ENCODE measurements at places on chromosomes 16 and 17.

DNA sequence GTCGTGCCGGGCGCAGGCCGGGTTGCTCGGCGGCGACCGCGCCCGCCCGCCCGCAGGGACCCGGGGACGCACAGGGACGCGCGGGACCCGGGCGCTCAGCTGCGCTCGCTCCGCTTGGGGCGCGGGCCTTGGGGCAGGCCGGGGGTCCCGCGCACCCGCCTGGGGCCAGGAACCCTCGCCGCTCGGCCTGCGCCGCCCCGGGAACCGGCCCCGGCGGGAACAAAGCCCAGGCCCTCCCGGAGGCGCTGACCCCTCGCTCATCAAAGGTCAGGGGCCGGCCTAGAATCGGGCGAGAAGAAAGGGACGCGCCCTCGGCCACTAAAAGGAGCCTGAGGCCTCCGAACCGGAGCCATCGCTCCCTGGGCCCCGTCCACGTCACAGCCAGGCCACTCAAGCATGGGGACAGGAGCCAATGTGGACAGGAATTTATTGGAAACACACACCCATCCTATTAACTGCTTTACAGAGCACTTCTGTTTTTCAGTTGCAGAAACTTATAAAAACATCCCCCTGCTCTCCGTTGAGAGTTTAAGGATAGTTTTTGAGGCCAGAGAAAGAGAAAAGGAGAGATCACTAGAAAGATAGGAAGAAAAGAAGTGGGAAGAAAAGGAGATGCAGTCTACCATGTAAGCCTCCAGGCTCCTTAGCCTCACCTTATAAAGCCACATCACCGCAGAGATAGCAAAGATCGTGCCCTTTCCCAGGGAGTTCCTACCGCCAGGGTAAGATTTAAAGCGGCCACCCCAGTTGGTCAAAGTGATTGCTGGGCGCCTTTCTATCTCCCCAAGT lies 558 bp upstream of the ZFHX3 start:
- no peak for DNase-seq

DNA sequence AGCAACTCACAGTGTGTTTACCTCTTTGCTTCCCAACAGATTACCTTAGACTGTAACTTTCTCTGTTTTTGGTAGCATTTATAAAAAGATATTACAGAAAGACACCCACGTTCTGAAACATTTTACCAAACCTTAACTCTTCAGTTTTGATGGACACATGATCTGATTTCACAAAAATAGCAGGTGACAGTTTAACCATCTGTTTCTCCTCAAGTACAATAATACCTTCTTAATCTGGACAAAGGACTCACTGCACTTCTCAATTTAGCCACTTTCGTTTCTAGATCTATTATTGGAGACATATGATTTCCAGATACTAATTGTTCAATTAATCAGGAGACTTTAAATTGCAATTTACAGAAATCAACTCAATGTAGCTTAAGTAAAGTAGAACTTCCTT lies 703.8 kb upstream of the KIF2B start:
- DNase-seq = no peak

- DNase-seq = no peak
Observed at GRCh38 chr17:71084838-71085237, 915.5 kb downstream of the KCNJ2 start.

DNA sequence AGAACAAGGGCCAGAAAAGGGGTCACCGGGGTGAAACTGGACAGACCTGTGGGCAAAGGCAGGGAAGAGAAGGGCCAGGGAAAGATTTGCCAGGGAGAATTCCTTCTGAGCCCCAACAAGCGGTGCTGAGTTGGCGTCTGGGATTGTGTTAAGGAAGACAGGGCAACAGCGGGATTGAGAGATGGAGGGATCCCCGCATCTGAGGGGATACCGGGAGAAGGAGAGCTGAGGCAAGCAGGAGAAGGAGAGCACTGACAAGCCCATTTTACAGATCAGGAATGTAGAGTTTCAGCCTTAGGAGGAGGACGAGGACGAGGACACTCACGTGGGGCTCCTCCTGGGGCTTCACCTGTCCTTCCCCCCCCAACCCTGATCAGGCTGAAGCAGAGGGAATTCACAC lies 998 bp upstream of the ABCC3 start:
- no peak for DNase-seq

DNA sequence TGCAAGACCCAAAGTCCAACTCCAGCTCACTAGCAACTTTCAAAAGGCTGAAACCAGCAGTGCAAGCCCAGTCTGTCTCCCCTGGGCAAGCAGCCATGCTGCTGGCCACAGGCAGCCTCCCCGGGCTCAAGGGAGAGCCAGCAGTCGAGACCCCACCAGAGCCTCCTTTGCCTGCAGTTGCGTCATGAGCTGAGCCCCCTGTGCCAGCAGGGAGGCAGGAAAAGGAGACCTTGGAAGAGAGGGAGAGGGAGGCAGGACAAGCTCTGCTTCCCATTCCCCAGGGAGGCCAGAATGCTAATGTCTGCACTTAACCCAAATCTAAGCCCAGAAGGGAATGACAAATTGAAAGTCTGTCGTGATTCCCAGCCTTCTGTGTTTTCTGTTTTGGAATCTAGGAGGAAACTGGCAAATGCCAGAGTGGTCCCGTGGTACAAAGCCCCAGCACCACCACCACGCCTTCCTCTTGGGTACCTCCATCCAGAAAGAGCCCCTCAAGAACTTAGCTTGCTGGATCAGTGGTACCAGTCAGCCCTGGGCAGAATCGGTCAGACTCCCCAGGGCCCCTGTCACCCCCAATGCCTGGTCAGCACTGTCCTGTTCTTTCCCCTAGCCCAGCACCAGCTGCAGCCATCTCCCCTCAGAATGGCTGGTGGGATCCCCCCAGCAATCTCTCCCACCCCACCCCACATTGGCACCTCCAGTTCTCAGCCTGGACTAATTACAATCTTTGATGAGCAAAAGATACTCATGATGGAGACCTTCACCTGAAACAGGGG lies 99.3 kb upstream of the TNRC6C start:
- no peak for DNase-seq

DNA sequence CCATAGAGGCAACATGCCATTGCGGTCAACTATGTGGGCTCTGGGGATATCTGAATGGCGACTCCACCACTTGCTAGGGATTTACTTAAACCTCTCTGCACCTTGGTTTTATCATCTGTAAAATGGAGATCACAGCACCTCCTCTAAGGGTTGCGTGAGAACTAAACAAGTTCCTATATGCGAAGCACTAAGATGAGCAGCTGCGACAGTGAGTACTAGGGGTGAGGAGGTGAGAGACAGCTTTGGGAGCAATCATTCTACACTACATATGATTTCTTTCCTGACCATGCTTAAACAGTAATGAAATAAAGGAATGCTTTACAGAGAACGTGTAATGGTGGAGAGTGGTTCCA lies 61.4 kb downstream of the CREBBP start:
- DNase-seq = no peak

- no peak for DNase-seq
Observed at GRCh38 chr16:29978564-29979270, 5.0 kb downstream of the TAOK2 start.

DNA sequence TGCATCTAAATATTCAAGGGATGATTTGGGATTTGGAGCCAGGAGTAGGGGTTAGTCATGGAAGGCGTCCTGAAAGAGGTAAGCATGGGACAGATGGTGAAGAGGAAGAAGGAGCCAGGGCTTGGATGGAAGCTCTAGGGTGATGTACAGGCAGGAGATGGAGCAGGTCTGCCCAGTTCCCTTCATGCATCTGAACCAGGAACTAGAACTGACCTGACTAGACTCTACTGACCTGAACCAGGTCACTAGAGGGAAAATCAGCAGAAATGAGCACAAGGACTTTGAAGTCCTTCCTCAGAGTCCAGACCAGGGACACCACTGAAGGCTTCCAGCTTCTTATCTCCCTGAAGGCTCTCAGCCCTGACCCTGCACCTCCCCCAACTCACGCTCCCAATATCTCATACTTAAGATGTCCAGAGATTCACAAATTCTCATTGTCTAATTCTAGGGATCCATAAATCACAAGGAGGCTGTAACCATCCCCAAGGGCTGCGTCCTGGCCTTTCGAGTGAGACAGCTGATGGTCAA lies 8.3 kb downstream of the GSDMA start:
- DNase-seq = no peak

DNA sequence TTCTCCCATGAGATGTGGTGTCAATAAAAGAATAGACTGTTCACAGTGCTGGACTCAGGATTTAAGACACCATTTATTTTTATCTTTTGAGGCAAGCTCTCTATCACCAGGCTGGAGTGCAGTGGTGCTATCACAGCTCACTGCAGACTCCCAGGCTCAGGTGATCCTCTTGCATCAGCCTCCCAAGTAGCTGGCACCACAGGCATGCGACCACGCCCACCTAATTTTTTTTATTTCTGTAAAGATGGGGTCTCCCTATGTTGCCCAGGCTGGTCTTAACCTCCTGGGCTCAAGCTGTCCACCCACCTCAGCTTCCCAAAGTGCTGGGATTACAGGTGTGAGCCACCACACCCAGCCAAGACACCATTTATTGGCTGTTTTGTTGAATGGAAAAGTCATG lies 18.6 kb upstream of the DRG2 start:
- DNase-seq = no peak

- no peak for DNase-seq
Observed at GRCh38 chr16:13913374-13914292, 6.3 kb upstream of the ERCC4 start.

DNA sequence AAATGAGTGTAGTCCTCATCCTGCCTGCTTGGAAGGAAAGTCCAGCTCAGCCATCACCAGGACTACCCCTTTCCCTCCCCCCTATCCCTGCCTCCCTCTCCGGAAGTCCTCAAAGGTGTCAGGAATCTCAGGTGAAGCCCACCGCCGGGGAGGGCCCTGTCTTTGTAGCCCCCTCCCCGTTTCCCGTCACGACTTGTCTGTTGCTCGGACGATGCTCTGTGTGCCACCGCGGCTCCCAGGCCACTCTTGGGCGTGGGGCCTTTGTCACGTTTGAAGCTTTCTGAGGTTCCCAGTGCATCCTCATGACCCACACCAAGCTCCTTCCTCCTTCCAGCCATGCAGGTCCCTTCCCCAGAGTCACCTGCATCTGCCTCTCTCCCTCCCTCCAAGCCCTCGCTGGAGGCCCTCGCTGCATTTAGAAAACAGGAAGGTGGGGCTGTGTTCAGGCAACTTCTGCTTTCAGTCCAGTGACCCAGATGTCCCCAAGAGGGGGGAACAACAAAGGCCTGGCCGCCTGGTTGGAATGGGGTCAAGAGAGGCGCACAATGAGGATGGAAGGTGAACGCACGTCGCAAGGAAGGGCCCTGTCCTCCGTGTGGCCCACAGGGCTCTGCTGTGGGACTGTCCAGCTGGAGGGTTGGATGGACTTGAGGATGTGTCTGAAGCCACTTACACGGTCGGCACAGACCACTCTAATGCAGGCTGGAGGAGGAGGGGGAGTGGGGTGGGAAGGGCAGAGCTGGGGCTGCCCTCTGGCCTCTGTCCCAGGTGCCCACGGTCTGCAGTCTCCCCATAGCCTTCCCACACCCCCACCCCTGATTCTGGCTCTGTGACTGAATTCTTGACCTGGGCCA lies 59.9 kb downstream of the OR1D5 start:
- no peak for DNase-seq

GRCh38 chr16:1761751-1762150 lies 9.6 kb downstream of the NME3 start:
- DNase-seq = no peak

DNA sequence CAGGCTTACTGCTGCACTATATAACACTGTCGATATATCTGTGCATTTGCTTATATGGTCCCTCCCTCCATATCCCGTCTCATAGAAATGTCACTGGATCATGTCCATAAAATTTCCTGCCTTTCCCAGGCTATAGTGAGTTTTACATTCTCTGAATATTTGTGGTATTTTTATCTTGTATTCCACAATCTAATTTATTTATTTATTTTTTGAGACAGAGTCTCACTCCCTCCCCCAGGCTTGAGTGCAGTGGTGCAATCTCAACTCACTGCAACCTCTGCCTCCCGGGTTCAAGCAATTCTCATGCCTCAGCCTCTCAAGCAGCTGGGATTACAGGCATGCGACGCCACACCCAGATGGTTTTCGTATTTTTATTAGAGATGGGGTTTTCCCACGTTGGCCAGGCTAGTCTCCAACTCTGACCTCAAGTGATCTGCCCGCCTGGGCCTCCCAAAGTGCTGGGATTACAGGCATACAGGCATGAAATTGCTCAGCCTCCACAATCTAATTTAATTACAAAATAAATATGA lies 12.9 kb downstream of the TRIM37 start:
- DNase-seq = no peak

- DNase-seq = no peak
Observed at GRCh38 chr17:68512960-68513474, 787 bp downstream of the PRKAR1A start.

DNA sequence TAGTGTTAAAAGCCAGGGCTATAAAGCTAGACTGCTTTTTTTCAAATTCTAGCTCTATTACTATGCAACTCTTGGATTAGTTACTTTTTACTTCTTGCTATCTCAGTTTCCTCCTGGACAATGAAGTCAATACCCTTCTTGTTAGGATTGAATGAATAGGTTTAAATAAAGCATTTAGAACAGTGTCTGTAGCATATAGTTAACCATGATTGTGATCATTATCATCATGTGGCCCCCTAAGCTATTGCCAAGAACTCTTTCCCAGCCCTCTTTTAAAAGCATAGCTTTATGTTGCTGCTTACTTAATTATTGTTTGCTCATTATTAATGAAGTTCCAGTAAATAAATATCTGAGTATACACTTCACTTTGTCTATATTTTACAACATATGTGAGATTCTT lies 4.5 kb downstream of the VMP1 start:
- no peak for DNase-seq

DNA sequence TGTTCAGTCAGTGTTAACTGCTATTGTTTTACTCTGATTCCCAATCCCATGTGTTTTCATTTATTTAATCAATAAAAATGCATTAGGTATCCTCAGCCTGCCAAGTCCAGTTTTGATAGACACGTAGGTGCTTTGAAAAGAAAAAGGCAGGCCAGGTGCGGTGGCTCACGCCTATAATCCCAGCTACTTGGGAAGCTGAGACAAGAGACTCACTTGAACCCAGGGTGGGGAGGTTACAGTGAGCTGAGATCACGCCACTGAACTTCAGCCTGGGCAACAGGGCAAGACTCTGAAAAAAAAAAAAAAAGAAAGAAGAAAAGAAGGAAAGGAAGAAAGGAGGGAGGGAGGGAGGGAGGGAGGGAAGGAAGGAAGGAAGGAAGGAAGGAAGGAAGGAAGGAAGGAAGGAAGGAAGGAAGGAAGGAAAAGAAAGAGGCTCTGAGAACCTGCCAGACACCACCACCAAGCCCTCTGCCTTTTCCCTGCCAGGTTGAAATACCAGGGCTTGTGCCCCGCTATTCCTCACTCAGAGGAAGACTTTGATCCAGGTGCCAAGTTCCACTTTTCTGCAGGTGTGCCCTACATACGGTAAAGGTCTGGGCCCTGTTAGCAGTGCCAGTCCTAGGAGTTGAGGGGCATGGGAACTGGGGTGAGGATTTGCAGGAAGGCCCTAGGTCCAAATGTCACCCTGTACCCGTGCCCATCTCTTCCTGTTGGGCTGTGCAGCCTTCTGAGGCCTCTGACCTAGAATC lies 10.1 kb upstream of the KCNH6 start:
- DNase-seq = no peak

GRCh38 chr17:53191878-53192277 lies 630.8 kb upstream of the KIF2B start:
- DNase-seq = no peak

GRCh38 chr16:88264641-88265285 lies 118.0 kb upstream of the ZNF469 start:
- DNase-seq = peak; percentile 11

Measured in effector CD4-positive, alpha-beta T cell (primary cell).